ENCODE measurements at places on chromosomes 5 and 9. TPM values are rescaled to one million over a fixed set of nuclear protein-coding genes. Genes with fewer than 3 reads are reported as not detected.

- no peak overlapping the region for H3K27ac ChIP-seq
- peaks cover 3% of the 10 kb centered on the region for H3K27me3 ChIP-seq
- no peak overlapping the region for H3K4me3 ChIP-seq
- H3K4me1 ChIP-seq: no peaks in the 10 kb centered on the region
- no peak for DNase-seq
These were observed 402.4 kb downstream of the AGTPBP1 start for GRCh38 chr9:85339338-85339737.

DNA sequence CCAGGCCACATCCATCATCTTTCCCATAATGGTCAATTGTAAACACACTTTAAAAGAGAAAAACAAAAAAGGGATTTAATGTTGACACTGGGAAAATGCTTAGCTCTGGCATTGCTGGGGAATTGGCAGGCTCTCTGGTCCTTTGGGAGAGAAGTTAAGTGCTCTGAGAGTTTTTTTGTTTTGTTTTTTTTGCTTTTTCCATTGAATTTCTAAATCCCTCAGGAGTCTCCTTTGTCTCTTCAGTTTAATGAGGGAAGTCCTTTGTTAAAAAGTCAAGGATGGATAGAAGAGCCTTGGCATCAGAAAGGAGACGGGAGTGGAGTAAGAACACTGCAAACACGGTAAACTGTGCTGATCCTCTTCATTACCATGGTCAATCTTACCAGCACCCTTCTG, 7.1 kb upstream of the HAND1 start:
- no peak overlapping the region for H3K27ac ChIP-seq
- H3K4me1 ChIP-seq: no peaks in the 10 kb centered on the region
- no peak overlapping the region for H3K4me3 ChIP-seq
- DNase-seq: no peak
- no peaks in the 10 kb centered on the region for H3K36me3 ChIP-seq
- H3K27me3 ChIP-seq: peaks cover 80% of the 10 kb centered on the region

Gene SLC44A1
- total RNA-seq: 30.4 TPM

Gene IER5L
- 3.3 TPM for total RNA-seq

Gene TRIP13
- 33.0 TPM for total RNA-seq

DNA sequence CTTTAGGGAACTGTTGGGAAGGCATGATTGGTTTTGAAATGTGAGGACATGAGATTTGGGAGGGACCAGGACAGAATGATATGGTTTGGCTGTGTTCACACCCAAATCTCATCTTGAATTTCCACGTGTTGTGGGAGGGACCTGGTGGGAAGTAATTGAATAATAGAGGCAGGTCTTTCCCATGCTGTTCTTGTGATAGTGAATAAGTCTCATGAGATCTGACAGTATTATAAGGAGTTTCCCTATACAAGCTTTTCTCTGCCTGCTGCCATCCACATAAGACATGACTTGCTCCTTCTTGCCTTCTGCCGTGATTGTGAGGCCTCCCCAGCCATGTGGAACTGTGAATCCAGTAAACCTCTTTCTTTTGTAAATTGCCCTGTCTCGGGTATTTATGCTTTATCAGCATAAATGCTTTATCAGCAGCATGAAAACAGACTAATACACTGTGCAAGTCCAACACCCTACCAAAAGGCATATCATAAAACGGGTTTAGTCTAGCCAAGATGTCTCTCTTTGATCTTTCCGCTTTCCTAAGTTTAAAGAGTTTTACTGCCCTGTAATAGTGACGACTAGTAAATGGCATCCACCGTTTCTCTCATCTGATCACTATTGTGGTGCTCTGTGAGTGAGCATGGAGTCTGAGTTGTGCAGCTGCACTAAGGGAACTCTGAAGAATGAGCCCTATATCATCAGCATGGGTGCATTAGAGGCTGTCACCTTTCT, 12.9 kb upstream of the ZNF782 start:
- H3K27ac ChIP-seq: no peak overlapping the region
- no peaks in the 10 kb centered on the region for H3K36me3 ChIP-seq
- H3K4me3 ChIP-seq: no peak overlapping the region
- no peak for DNase-seq
- H3K27me3 ChIP-seq: no peaks in the 10 kb centered on the region

GRCh38 chr5:141524604-141525597, 36.0 kb downstream of the PCDHGC5 start:
- no peaks in the 10 kb centered on the region for H3K27me3 ChIP-seq
- H3K27ac ChIP-seq: peak overlapping the region; percentile 34
- peak; percentile 85 for DNase-seq
- peaks cover 78% of the 10 kb centered on the region for H3K36me3 ChIP-seq

Gene PITX1
- total RNA-seq: 13.1 TPM

DNA sequence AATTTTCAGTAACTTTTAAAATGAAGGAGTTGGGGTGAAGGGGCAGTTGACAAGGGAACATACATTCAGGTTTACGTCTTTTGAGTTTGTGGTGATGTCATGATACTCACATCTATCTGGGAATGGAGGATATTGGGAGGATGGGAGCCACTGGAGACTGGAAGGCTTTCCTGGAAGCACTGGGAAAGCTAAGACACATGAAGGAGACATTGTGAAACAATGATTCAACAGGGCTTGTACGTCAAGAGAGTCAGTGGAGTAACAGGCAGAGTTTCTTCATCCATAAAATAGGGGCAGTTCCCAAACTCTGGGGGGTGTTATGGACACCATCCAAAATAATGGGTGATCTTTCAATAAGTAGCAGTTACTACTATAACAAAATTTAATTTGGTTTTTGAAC, 572.8 kb downstream of the CCDC171 start:
- no peak overlapping the region for H3K27ac ChIP-seq
- H3K27me3 ChIP-seq: 0 out of 2 replicates have a peak, but pooled peaks cover 1% of the 10 kb centered on the region
- no peaks in the 10 kb centered on the region for H3K4me1 ChIP-seq

Gene ADAMTS12
- not detected for total RNA-seq

Gene PCDHB8
- 0.82 TPM for total RNA-seq

GRCh38 chr5:135263022-135263668, 135.9 kb downstream of the MACROH2A1 start:
- H3K27me3 ChIP-seq: no peaks in the 10 kb centered on the region
- no peaks in the 10 kb centered on the region for H3K36me3 ChIP-seq
- DNase-seq: peak; percentile 98
- peak overlapping the region; percentile 54 for H3K4me3 ChIP-seq
- peaks cover 52% of the 10 kb centered on the region for H3K4me1 ChIP-seq

GRCh38 chr9:70398145-70398556, 16.3 kb downstream of the KLF9 start:
- H3K27ac ChIP-seq: no peak overlapping the region
- DNase-seq: no peak
- H3K36me3 ChIP-seq: no peaks in the 10 kb centered on the region
- no peaks in the 10 kb centered on the region for H3K27me3 ChIP-seq
- no peaks in the 10 kb centered on the region for H3K4me1 ChIP-seq
- no peak overlapping the region for H3K4me3 ChIP-seq

GRCh38 chr9:126317513-126317912, 9.1 kb upstream of the MVB12B start:
- H3K36me3 ChIP-seq: no peaks in the 10 kb centered on the region
- no peak overlapping the region for H3K4me3 ChIP-seq
- peaks cover 3% of the 10 kb centered on the region for H3K27me3 ChIP-seq
- H3K4me1 ChIP-seq: peaks cover 67% of the 10 kb centered on the region

Gene CEL
- total RNA-seq: 1.5 TPM

GRCh38 chr5:156356238-156356637, 29.3 kb downstream of the SGCD start:
- H3K4me1 ChIP-seq: no peaks in the 10 kb centered on the region

All from HepG2 (cell line).